ENCODE measurements at places on chromosomes 3 and 15. TPM values are rescaled to one million over a fixed set of nuclear protein-coding genes. Genes with fewer than 3 reads are reported as not detected.

The DLEC1 gene
- total RNA-seq = 3.8 TPM

The CCR5 gene
- total RNA-seq = 85.3 TPM

The SLC22A13 gene
- 0.25 TPM for total RNA-seq

The EXD1 gene
- not detected for total RNA-seq

The CRBN gene
- total RNA-seq = 74.4 TPM

The TYRO3 gene
- total RNA-seq = 1.9 TPM

The SPINT1 gene
- total RNA-seq = 5.1 TPM

The POLQ gene
- 27.0 TPM for total RNA-seq

The MAGEL2 gene
- total RNA-seq = not detected

The SEMA3G gene
- 0.20 TPM for total RNA-seq

The PAQR5 gene
- total RNA-seq = not detected

The HEG1 gene
- 26.7 TPM for total RNA-seq

The WDR93 gene
- not detected for total RNA-seq

The PLCH1 gene
- 0.08 TPM for total RNA-seq

The IL5RA gene
- total RNA-seq = not detected
